ENCODE measurements at places on chromosomes 2 and 18.

DNA sequence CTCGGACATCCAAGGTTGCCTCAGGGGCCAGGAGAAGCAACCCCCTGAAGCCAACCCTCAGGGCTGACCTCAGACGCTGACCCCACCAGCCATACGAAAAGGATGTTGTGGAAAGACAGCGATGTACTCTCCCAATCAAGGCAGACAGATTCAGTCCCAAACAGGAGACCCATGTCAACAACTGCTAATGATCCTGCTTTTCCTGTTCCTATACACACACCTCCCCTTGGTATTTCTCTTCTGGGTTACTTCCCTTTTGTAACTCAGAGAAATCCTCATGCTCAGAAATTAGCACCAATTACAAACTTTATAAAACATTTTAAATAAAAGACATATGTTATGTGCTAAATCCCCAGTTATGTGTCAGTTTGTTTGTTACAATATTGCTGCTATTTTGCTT is 120.8 kb downstream of the PID1 start:
- DNase-seq: no peak

- no peak for DNase-seq
Observed at GRCh38 chr18:76977684-76978232, 154.8 kb downstream of the MBP start.

GRCh38 chr18:79402977-79403722 is 7.4 kb downstream of the NFATC1 start:
- peak; percentile 61 for DNase-seq

- no peak for DNase-seq
Observed at GRCh38 chr2:237889016-237889415, 29.6 kb downstream of the RAMP1 start.

- DNase-seq: peak; percentile 61
Observed at GRCh38 chr2:84495539-84496146, 20.7 kb upstream of the DNAH6 start.

DNA sequence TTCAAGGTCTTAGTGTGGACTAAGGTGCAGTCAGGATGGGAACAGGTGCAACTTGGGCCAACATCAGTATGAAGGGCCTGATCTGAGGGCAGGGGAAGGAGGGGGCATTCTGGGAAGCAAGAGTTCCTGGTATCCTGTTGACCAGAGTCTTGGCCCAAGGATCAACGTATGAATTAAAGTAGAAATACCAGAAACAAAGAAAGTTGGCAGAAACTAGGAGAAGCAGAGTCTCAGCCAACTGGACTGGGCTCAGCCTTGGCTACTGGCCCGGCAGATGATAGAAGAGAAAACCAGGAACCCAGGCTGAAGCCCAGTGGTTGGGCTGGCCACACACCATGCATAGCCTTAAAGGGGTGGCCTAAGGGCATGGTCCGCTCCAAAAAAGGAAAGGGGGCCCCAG is 2.3 kb downstream of the CETN1 start:
- peak; percentile 17 for DNase-seq

- no peak for DNase-seq
Observed at GRCh38 chr2:240288087-240288521, 147.4 kb upstream of the GPC1 start.

DNA sequence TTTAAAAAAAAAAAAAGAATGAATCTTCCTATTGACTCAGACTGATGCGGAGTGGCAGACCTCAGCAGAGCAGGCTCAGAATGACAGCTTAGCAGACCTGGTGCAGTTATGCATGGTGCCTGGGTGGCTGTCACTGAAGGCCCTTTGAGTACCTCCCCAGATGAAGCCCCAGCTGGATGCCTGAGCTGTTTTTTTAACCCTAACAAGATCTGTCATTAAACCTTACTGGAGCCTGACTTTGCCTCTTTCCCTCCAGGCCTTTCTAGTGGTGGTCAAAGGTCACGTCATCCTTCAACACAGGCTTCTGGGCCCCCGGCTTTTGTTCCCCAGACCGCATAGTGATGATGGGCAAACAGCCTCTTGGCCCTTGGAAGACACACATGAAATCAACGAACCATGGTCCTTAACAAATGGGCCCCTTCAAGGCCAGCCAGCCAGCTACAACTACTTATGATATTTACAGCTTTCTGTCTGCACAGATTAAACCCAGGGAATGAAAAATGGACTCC is 138.3 kb upstream of the CYP1B1 start:
- DNase-seq: peak; percentile 12

DNA sequence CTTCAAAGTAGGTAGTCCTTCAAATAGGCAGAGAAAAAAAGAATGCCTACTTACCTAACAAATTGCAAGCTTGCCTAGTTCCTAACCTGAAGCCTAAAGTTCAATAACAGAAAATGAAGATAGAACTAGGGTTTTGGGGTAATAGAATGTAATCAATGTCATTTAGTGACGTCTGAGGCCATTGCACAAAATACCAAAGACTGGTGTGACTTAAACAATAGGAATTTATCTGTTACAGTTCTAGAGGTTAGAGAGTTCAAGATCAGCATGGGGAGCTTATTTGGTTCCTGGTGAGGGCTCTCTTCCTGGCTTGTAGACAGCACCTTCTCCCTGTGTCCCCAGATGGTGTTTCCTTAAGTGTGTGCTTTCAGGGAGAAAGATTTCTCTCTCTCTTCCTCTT is 4.7 kb upstream of the NPC1 start:
- peak; percentile 60 for DNase-seq

DNA sequence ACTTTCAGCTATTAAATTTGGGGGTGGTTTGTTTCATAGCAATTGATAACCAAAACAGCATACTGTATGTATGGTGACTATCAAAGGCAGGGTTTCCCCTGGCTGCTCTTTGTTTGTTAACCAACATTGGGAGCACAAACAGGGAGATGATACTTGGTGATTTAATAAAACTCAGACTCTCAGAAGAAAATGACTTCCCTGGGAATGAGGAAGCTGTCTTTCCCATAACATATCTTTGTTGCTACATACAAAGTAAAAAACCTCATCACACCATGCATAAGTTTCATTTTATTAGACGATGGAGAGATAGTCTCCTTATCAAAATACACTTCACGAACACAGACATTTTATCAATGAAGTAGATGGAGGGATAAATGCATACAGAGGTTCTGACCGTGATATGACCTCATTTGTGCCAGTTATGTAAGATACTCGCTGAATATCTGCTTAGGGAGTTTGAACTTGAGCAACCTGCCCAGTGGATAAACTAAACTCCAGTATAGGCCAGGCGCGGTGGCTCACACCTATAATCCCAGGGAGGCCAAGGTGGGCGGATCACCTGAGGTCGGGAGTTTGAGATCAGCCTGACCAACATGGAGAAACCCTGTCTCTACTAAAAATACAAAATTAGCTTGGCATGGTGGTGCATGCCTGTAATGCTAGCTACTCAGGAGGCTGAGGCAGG is 3.8 kb upstream of the NFE2L2 start:
- no peak for DNase-seq

- DNase-seq: peak; percentile 5
Observed at GRCh38 chr2:30026091-30027055, 105.0 kb upstream of the ALK start.

All from fibroblast of gingiva (primary cell).